ENCODE measurements at places on chromosomes 11 and 22.
A peak's percentile ranks its signal among the peaks of the same experiment; 100 is the strongest.

DNA sequence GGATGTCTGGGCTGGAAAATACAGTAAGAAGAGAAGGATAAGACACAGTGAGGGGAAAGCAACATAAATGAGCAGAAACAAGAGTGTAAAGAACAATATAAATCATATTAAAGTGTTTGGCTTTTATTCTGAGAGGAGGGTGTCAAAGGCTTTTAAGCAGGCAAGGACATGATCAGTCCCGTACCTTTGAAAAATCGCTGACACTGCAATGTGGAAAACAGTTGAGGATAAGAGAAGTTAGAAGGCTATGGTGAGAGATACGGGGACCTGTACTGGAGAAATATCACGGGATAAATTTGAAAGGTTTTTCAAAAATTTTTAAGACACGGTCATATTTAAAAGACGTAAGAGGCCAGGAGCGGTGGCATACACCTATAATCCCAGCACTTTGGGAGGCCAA is 30.3 kb downstream of the CDON start:
- DNase-seq = no peak

GRCh38 chr11:18253233-18253632 is 4.8 kb upstream of the SAA2 start:
- DNase-seq = no peak

DNA sequence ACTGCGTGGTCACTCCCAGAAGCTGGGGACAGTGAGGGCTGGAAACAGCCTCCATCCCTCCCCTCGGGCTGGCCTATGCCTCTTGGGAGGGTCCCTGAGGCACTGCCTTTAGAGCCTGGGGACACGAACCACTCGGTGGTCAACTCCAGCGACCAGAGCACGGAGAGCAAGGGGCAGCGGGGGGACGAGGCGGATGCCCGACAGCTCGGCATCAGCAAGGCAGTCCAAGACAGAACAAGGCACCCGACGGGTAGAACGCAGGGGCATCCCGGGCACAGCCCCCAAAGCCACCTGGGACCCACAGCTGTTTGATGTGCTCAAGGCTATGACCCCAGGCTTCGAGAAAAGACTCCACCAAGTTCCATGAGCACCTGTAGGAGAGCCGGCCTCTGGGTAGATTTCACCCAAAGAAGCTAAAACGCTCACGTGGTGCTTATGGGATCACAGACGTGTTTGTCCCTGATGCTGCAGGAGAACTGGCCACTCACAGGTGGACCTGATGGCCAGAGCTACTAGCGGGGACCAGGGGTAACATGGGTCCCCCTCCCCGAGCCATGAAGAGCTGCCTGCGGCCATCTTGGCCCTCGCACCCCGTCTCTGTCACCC is 510 bp upstream of the LSP1 start:
- no peak for DNase-seq

DNA sequence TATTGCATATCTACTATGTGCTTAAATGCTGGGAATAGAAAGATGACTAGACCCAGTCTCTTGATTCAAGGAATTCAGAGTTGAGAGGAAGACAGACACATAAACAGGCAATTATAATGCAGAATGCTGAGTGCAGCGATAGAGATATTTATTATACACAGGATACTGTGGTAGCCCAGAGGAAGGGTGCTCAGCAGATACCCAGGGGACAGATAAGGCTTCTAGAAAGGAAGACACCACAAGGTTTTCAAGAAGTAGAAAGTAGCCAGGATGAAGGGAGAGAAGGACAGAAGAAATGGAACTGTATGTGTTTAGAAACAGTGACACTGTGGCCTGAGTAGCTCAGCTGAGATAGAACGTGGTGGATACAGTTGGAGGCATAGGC is 79.4 kb upstream of the NNMT start:
- DNase-seq = peak; percentile 6

- DNase-seq = no peak
Observed at GRCh38 chr11:111654601-111655000, 52.4 kb downstream of the SIK2 start.

DNA sequence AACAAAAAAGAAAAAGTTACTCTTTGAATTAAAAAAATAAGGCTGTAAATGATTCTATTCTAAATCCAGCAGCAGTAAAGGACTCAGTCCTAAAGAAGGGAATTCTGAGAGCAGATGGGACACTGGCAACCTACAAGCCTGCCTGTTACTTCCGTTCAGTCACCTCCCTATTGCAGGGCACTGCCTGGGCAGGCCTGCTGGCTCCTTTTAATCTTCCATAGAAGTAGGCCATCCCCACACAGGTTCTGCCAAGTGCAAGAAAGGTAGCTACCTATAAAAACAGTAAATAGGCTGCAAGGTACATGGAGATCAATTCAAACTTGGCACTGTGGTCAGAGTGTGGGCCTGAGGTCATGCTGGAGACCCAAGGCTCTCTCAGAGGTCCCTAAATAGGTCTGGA is 136.4 kb downstream of the TRIM44 start:
- no peak for DNase-seq

- no peak for DNase-seq
Observed at GRCh38 chr22:17097701-17098100, 12.9 kb downstream of the IL17RA start.

DNA sequence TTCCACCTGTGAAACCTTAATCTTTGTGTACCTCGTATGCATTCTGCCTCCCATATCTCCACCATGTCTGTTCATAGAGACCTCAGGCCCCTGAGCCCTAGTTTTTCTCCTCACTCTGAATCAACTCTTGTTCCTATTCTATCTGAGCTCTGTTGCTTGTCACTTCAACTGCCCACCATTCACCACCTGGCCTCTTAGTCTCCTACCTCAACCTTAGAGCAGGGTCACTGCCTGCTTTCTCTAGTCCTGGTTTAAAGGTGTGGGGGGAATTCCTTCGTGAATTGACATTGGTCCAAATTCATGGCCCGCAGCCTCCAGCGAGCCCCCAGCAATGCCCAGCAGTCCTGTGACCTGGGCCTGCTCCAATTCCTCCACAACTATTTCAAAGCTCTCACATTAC is 39.4 kb upstream of the TUB start:
- DNase-seq = no peak

DNA sequence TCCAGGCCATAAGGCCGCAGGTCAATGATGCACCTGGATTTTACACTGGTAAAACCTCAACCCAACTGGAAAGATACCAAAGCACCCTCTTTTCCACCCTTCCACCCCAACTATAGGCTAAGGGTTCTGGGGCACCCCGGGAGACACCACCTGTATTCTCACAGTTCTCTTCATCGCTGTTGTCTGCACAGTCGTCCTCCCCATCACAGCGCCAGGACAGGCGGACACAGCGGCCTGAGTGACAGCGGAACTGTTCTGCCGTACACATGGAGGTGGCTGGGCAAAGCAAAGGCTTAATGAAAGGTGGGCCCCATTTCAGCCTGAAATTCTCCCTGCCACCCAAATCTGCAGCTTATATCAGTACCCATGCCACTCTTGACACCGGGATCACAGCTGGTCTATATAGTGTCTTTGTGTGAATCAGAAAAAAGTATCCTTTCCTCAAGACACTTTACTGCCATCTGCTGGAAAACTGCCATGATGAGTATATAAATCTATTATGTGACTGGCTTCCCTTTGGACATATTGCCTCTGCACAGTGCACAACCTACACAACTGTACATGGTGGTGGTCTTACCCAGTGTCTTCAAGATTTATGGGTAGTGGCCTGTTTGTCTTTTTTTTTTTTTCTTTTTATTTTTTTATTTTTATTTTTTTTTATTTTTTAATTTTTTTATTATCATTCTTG is 21.5 kb downstream of the LRP4 start:
- DNase-seq = no peak

DNA sequence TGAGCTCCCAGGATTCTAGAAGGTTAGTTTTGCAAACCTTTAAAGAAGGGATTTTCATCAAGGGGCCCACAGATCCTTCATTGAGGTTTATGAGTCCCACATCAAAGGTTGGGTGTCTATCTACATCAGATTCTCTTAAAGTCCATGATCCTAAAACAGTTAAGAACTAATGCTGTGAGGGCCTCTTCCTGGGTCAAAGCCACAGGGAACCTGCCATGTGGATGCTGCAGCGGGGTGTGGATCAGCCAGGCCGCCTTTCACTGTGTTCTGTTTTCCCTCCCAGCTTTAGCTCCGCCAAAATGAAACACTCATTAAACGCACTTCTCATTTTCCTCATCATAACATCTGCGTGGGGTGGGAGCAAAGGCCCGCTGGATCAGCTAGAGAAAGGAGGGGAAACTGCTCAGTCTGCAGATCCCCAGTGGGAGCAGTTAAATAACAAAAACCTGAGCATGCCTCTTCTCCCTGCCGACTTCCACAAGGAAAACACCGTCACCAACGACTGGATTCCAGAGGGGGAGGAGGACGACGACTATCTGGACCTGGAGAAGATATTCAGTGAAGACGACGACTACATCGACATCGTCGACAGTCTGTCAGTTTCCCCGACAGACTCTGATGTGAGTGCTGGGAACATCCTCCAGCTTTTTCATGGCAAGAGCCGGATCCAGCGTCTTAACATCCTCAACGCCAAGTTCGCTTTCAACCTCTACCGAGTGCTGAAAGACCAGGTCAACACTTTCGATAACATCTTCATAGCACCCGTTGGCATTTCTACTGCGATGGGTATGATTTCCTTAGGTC is 5.3 kb downstream of the SERPIND1 start:
- no peak for DNase-seq

- DNase-seq = no peak
Observed at GRCh38 chr11:119367661-119368120, 13.8 kb downstream of the USP2 start.

DNA sequence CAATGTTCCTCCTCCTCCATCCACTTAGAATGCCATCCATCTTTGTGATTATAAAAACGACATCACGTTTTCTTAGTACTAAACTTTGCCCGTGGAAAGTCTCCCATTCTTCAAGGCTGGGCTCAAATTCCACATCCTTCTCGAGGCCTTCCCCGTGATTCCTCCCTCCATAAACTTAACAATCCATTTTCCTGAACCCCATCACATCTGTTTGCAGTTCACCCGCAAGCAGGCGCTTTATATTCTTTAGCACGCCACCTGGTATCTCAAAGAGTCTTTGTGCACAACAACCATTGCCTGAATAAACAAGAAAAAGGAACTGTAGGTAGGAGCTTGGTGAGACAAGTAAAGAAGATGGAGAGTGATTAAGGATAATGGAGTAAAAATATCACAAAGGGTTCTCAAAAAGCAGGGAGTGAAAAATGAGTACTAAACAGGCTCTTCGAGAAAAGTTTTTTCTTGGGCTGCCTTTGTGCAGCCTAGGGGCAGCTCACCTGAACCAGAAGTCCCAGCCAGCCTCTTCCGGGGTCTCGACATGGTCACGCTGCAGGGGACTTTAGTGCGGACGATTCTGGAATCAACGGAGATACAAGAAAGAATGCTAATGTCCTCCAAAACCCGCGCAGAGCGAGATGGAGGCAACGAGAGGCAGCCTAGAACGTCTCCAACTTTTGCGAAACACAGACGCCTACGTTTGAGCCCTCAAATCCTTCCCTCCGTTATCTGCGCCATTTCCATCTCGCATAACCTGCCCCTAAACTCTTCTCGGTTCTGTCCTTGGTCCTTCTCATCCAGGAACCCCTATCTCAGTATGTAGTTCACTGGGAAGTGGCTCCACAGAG is 585 bp downstream of the THYN1 start:
- DNase-seq = no peak

- no peak for DNase-seq
Observed at GRCh38 chr22:29737251-29738117, 17.7 kb downstream of the CABP7 start.

DNA sequence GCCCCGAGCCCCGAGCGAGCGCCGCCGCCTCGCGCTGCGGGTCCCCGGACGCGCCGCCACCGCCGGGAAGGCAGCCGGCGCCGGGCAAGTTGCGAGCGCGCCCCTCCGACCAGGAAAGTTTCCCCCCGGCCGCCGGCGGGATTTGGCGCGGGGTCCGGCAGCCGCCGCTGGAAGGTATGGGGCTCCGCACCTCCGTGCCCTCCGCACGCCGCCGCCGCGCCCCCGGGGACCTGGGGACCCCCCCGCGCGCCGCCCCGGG is 281 bp downstream of the TSPAN18 start:
- no peak for DNase-seq

GRCh38 chr11:78379039-78379670 is 38.5 kb downstream of the GAB2 start:
- peak; percentile 15 for DNase-seq

Data from CD4-positive, alpha-beta T cell treated with Interleukin-2 at 100 ng/mL for 4 hours (primary cell).